Activated naive CD4-positive, alpha-beta T cell (primary cell): ENCODE measurements at places on chromosomes 12 and 14.

- no peak for DNase-seq
Observed at GRCh38 chr14:104979758-104980610, 1.8 kb upstream of the AHNAK2 start.

DNA sequence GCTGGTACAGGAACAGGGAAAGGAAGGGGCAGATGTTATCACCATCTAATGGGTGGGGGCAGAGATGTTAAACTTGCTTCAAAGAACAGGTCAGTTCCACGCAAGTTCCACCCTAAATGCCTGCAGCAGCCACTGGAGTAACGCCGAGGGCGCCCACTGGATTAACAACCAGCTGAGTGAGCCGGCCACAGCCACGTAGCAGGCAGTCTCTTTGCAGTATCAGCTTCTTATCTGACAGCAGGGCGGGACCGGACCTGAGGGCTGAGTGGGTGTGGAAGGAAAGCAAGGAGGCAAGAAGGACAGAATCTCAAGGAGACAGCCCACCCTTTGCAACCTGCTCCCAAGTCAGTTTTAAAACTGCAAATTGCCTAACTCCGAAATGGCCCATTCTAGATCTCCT is 38.4 kb upstream of the FOXN3 start:
- no peak for DNase-seq

DNA sequence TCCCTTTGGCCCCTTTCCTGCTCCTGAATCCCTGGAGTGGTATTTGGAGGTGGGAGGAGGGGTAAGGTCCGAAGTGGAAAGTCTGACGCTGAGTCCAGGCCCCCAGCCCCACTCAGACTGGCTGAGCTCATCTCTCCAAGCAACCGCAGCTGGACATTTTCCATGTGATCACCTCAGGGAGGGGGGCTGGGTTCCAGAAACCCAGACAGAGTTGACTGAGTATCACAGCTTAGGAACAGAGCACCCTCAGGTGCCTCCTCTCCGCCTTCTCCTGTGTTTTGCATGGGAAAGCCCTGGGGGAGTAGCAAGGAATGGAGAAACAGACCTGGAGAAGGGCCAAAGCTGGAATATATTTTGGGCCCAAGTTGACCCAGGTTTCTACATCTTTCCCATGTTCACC is 8.0 kb upstream of the ITGA5 start:
- no peak for DNase-seq

DNA sequence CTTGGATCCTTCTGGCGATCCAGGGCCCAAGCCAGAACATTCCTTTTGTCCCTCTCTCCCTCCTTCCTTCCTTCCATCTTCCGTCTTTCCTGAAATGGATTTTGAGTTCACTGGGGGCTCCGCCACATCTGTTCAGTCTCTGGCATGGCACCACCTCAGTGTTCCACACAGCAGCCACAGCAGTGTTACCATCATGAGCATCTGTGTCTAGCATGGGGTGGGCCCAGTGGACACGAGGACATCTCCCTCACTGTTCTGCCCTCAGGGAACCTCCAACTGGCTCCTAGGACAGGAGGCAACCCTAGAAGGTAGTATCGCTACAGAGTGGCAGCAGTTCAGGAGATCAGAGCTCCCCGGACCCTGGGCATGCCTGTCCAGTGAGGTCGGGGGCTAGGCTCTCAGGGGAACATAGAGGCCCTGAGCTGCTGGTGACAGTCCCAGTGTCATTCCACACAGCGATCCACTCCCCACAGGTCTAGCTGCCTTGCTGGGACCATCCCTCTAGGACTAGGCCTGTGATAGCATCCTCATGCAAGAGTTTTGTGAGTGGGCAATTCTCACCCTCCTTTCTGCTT is 59.0 kb downstream of the GALNT16 start:
- DNase-seq: no peak

GRCh38 chr14:36942522-36943245 is 229.7 kb downstream of the SLC25A21 start:
- DNase-seq: no peak

- DNase-seq: no peak
Observed at GRCh38 chr14:68981539-68981976, 2.5 kb upstream of the ACTN1 start.

GRCh38 chr12:1634590-1635191 is 5.7 kb downstream of the WNT5B start:
- peak; percentile 23 for DNase-seq

DNA sequence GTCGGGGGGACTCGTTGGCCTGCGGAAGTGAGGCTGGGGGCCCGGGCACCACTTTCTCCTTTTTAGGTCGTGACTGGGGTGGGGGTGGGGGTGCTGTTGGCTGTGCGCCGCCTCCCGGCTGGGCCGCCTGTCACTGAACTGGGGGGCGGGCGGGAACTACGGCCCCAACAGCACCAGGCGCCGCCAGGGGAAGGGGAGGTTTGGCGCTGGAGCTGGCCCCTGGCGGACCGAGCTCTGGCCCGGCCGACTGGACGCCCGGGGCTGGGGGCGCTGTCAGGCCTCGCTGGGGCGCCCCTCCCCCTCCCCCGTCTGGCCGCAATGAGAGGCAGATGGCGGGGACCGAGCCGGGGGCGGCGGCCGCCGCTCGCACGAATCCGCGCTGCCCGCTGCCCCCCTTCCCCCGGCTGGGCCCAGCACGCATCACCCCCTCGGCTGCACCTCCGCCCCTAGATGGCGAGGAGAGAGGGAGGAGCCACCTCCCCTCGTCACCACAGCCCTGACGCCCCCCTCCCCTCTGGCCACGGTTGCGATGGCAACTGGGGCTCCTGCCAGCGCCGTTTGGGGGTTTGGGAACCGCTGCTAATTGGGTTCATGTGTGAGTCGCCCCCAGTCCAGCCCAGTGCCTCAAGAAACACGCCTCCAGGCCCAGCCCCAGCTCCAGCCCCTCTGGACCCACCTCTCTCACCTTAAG is 723 bp downstream of the NFATC4 start:
- no peak for DNase-seq

DNA sequence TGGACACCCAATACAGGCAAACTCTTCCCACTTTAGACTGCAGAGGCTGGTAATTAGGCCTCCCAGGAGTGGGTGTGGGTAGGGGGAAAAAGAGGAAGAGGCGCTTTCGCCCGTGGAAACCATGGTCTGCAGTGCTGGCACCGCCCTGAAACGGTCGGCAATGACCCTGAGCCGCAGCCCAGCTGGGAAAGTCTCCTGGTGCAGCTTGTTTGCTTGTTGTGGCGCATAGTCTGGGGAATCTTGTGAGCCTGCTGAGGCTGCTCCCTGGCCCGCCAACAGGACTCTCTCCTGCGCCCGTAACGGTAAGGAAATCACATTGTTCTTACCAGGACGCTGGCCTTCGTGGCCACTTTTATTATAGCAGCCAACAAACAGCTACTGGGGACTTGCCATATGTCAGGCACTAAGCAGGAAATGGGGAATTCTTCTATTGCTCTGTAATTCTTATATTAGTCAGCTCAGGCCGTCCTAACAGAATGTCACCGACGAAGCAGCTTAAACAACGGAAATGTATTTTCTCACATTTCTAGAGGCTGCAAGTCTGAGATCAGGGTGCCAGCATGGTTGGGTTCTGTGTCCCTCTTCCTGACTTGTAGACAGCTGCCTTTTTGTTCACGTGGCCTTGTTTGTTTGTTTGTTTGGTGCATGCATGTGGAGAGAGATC is 52.5 kb upstream of the RIN3 start:
- no peak for DNase-seq

GRCh38 chr12:4275870-4276301 is 2.3 kb downstream of the CCND2 start:
- DNase-seq: no peak

GRCh38 chr14:56056031-56056430 is 62.2 kb upstream of the PELI2 start:
- DNase-seq: no peak

- DNase-seq: no peak
Observed at GRCh38 chr14:24690492-24690891, 56.5 kb upstream of the GZMB start.

GRCh38 chr12:89834676-89835075 is 126.0 kb upstream of the ATP2B1 start:
- DNase-seq: no peak

GRCh38 chr14:77120771-77121743 is 20.5 kb downstream of the ZDHHC22 start:
- DNase-seq: no peak

DNA sequence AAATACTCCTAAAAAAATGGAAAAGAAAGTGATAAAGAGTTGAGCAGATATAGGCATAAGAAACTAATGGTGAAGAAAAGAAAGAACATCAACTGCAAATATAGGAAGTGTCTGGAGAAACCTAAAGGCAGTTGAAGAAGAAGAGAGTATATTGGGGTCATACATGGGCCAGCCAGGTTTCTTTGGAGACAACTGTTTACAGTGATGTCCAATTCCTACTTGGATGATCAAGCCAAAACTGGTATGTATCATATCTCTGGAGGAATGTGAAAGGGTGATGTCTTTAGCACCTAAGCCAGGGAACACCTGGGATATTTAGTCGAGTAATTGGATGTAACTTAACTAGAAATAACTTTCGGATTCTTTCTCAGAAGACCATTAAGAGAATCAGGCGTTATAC is 129.3 kb upstream of the FLRT2 start:
- no peak for DNase-seq
